ENCODE measurements at places on chromosomes 16 and 17.

DNA sequence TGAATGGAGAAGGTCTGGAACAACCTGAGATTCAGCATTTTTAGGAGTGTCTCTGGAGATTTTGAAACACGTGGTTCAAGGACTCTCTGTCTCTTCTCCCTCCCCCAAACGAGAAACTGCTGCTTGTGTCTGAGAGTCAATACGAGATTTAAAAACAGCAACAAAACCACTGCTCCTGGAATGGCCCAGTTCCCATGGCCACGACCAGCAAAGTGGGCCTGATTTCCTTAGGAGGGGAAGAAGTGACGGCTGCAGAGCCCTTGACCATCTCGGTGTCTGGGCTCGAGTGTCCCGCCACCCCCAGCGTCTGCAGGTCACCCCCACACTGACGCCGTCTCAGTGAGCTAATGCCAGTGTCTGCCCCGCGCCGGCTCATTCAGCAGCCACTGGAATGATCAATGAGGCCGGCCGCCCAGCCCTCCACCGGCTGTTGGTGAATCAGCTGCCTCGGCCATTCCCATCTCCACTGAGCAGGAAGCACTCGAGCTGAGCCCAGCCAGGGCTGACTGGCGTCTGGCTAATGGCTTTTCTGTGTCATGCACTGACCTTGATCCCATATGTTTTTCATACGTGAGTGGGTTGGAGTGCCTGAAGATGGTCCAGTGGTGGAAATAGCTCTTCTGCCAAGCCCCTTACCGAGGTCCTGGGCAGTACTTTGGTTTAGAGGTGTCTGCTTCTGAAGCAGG, 151.8 kb downstream of the PITPNC1 start:
- peak; percentile 89 for DNase-seq

GRCh38 chr17:5234645-5235576, at the start of gene SCIMP:
Gene SCIMP, minus strand, starts transcription at chr17:5234860. Its CDS starts 105 bp downstream, at chr17:5234755.
- DNase-seq = no peak

DNA sequence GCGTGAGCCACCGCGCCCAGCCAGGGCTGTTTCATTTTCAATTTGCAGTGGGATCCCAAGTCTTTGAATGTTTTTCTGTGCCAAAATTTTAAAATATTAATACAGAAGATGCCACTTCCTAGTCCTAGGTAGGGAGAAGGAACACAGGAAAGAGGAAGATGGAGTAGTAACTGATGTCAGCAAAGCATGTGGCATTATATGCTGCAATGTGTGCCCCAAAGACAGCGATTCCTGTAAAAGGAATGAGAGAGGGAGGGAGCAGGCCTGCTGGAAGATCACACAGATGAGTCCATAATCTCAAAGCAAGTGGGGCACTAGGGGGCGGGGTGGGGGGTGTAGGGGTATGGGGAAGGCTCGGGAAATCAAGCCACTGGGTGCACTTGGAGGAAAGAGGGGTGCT, 23.4 kb upstream of the SSTR2 start:
- no peak for DNase-seq

- DNase-seq = no peak
These were observed 29.3 kb downstream of the TBC1D16 start for GRCh38 chr17:80006339-80006720.

DNA sequence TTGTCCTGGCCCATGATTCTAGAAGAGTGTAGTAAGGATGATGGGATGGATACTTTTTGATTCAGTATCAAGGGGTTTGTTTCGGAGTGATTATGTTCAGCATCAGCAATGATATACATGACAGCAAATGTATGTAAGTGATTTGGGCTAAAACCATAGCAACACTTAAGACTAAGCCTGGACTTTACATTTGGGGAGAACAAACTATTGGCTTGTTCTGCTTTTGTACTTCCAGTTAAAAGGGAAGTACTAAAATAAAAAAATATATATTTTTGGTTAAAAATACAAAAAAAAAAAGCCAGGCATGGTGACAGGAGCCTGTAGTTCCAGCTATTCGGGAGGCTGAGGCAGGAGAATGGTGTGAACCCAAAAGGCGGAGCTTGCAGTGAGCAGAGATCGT, 20.5 kb upstream of the DHX8 start:
- no peak for DNase-seq

- no peak for DNase-seq
These were observed 478.6 kb downstream of the MAF start for GRCh38 chr16:79121906-79122305.

- DNase-seq = peak; percentile 52
These were observed 1.1 kb downstream of the C17orf107 start for GRCh38 chr17:4900231-4901107.

- no peak for DNase-seq
These were observed 21.8 kb downstream of the CLEC16A start for GRCh38 chr16:10966129-10966528.

DNA sequence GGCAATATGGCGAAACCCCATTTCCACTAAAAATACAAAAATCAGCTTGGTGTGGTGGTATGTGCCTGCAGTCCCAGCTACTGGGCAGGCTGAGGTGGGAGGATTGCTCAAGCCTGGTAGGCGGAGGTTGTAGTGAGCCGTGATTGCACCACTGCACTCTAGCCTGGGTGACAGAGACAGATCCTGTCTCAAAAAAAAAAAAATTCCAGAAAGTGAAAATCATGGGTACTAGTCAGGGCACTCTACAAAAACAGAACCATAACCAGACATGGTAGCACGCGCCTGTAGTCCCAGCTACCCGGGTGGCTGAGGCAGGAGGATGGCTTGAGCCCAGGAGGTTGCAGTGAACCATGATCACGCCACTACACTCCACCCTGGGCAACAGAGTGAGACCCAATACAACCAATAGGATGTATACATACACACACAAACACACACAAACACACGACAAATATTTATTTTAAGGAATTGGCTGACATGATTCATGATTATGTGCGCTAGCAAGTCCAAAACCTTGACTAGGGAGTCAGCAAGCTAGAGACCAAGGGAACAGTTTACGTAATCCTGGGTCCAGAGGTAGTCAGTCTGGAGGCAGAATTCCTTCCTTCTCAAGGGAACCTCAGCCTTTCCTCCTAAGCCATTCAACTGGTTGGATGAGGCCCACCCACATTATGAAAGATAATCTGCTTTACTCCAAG, 11.6 kb upstream of the GP1BA start:
- no peak for DNase-seq

DNA sequence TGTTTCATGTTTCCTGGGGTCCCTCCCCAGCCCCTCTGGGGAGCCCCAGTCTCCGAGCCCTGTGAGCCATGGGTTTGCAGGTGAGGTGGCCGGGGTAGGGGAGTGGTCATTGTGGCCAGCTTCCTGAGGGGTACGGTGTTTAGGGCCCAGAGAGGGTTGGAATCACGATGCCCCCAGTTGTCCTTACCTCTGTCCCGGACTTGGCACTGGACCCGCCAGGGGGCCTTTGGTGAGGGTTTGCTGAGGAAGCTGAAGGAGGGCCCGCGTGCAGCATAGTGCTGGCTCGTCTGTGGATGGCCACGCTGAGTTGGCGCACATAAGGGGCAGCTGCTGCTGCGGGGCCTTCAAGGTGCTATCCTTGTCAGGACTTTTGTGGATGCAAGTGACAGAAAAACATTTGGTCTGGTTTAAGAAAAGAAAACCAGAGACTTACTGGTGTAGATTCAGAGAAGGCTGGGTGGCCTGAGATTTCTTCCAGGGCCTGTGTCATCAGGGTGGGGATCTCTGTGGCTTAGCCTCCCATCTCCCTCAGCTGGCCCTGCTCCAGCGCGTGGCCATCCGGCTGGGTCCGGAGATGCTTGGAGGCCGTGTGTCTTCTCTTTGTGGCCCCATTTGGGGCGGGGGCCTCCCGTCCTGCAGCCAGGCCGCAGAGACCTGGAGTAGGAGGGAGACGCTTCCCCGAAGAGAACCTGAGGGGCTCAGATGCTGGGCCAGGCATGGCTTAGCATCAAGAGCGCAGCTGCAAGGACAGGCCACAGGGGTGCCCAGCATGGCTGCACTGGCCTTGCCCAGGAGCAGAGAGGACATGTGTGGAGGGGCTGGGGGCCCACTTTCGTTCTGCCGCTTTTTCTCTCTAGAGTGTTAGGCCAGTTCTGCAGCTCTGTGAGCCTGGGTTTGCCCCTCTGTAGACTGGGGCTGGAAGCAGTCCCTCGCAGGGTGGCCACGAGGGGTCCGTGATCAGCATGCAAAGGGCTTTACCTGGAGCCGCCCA, 33.7 kb upstream of the NUDT16L1 start:
- DNase-seq = no peak

GRCh38 chr16:9248162-9248561, 156.7 kb downstream of the HAPSTR1 start:
- no peak for DNase-seq

DNA sequence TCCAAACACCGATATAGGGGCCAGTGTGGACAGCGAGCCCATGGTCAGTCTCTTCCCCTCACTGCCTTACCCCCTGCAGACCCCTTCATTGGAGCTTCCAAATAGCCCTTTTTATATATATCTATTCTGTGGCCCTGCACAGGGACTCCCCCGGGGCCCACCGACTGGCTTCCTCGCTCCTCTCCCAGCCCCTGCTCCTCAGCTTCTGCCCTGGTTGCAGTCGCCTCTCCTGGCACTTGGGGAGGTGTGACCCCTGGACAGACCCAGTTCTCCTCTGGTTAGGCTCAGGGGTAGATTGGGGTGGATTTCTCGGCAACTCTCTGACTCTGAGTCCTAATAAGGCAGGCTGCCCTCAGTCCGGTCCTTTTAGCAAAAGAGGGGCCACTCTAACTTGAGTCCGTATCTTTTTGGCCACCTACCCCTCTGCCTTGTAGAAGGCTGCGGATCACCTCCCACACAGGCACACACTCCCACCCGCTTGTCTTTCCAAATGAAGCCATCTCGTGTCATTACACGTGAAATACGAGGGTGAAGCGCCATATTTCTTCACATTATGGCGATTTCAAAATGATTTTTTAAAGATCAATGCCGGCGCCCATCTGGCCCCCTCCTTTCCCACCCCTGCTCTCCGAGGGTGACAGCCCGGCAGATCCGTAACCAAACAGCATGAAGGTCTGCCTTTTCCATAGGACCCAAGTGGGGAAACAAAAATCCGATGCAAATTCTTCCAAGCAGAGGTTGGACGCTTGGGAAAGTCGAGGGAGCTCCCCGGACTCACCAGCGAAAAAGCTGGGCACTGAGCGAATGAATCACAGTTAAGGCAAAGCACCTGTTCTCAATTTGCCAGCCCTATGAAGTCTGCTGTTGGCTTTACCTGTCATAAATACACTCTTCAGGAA, 1.7 kb upstream of the HOXB9 start:
- DNase-seq = no peak

- no peak for DNase-seq
These were observed 1.9 kb downstream of the MED11 start for GRCh38 chr17:4733073-4733531.

- no peak for DNase-seq
These were observed 478.4 kb upstream of the GOT2 start for GRCh38 chr16:59212492-59213024.

GRCh38 chr17:2853283-2854142, 57.3 kb downstream of the RAP1GAP2 start:
- DNase-seq = no peak

DNA sequence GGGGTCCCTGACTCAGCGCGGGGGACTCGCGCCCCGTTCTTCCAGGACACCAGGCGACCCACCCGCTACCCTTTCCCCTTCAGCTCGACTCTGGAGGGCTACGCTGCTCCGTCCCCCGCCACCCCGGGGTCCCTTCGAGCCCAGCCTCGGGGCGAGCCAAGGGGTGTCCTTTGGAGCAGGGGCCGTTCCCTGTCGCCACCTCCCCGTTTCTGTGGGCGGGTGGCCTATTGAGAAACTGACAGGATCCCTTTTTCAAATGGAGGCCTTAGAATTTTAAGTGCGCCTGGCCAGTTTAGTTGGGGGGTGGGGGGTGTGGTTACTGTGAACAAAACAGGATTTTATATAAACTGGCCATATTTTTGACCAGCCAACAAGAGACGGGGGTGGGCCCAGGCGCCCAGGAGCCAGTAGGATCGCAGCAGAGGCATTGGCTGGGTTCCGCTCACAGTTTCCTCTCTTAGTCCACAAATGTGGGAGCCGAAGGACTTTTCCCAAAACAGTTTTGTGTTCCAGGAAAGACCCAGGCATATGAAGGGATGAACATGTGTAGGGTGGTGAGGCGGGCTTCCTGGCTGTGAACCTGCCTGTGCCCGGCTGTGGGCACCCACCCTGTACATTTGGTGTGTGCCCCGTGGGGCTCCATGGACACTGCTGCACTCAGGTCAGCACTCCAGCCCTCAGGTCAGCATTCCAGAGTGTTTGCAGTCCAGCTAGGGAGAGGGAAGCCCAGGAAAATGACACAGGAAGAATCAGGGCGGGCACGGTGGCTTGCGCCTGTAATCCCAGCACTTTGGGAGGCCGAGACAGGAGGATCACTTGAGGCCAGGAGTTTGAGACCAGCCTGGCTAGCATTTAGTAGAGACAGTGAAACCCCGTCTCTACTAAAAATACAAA, 722 bp upstream of the TIMP2 start:
- peak; percentile 91 for DNase-seq

GRCh38 chr16:2252806-2253148, 1.4 kb upstream of the ECI1 start:
- no peak for DNase-seq

GRCh38 chr16:20803192-20803560, 3.1 kb downstream of the ERI2 start:
- no peak for DNase-seq

GRCh38 chr17:39671651-39672521, 3.6 kb downstream of the PNMT start:
- no peak for DNase-seq

GRCh38 chr17:48544349-48545021, 424 bp downstream of the HOXB2 start:
- peak; percentile 74 for DNase-seq

- no peak for DNase-seq
These were observed 16.0 kb upstream of the CEP112 start for GRCh38 chr17:66207936-66208335.

- DNase-seq = no peak
These were observed 13.9 kb downstream of the NXPH3 start for GRCh38 chr17:49589577-49589927.

- no peak for DNase-seq
These were observed 32.6 kb downstream of the PPL start for GRCh38 chr16:4904108-4904941.

GRCh38 chr17:55887531-55887930, 136.7 kb downstream of the PCTP start:
- DNase-seq = no peak

DNA sequence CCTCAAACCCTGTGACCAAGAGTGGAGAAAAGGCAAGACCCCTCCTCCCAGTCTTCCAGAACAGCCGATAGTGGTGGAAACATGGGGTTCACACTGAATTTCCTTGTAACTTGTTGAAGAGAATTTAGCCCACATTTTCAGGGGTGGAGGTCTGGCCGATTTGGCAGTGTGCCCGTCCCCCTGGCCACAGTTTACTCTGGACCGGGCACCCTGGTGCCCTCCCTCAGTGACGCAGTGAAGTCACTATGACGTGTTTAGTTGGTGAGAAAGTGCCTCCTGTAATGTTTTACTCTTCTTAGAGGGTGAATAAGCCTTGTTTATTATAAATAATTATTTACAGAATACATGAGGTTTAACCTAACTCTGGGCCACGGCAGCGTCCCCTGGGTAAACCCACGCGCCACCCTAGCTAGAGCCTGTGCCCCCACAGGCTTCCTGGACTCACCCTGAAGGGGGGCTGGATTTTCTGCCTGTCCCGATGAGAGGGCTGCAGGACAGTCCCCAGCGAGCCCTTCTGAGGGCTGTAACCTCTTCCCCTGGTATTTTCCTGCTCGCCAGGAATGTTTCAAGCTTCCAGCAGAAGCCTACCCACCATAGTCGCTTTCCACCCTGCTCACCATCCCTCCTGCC, 316.9 kb downstream of the SEC14L1 start:
- DNase-seq = no peak
